Caki2 (cell line): ENCODE measurements at places on chromosomes 13 and 19.

- DNase-seq, result no peak
Measured at GRCh38 chr13:79455331-79455730, 25.6 kb upstream of the NDFIP2 start.

GRCh38 chr13:99380921-99381645, 73.9 kb upstream of the GPR183 start:
- no peak for DNase-seq

GRCh38 chr19:13398780-13399726, 107.2 kb downstream of the CACNA1A start:
- peak; percentile 94 for DNase-seq

GRCh38 chr13:84430015-84430414, 547.7 kb upstream of the SLITRK1 start:
- peak; percentile 10 for DNase-seq

- no peak for DNase-seq
Measured at GRCh38 chr19:390386-391206, 18.4 kb downstream of the C2CD4C start.

- DNase-seq, result no peak
Measured at GRCh38 chr19:2239771-2240770, 3.4 kb downstream of the SF3A2 start.

DNA sequence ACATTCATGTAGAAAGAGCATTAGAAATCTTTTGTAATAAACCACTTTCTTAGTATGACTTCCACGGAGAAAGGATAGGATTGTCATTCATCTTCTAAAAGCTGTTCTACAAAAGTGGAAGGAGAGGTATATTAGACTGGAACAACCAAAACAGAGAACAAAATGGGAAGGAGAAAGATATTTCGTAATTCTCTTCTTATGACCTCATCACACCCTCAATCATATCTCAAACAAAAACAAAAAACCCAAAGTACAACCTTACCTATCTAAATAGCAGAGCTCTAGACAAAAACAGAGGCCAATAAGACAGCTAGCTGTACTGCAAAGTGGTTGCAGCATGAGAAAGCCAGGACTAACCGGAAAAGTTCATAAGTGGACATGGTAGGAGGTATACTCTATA, 46.3 kb downstream of the DACH1 start:
- no peak for DNase-seq

DNA sequence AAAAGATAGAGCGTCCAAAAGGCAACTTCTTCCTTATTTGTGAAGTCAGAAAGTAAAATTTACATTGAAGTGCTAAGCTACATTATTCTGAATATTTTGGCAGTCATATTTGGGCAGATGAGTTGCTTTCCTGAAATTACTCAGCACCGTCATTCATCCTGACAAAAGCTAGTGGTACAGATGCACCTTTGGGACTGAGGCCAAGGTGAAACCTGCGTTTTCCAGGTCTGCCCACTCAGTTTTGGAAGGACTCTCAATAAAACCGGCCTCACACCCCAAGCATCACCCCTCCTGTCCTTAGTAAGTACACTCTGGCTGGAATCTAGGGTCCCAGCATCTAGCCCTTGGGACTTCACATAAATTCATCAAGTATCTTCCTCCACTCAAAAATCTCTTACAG, 187.5 kb downstream of the TM9SF2 start:
- DNase-seq, result no peak

DNA sequence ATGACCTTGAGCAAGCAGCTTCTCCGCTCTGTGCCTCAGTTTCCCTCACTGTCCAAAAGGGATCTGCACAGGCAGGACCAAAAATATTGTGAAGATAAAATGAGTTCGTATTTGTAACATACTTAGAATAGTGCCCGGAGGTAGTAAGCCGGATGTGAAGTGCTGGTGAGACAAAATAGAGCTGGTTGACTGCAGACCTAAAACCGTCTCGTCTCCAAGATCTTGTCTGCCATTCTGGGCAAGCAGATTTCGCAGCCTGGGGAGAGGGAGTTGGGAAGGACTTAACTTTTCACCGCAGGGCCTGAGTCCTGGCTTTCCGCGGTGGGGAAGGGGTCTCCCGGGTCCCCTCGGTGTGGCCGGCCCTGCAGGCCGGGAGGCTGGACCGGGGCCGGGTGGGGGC, 8.2 kb upstream of the BBC3 start:
- DNase-seq, result no peak

- no peak for DNase-seq
Measured at GRCh38 chr19:3683405-3684053, 16.7 kb downstream of the PIP5K1C start.

DNA sequence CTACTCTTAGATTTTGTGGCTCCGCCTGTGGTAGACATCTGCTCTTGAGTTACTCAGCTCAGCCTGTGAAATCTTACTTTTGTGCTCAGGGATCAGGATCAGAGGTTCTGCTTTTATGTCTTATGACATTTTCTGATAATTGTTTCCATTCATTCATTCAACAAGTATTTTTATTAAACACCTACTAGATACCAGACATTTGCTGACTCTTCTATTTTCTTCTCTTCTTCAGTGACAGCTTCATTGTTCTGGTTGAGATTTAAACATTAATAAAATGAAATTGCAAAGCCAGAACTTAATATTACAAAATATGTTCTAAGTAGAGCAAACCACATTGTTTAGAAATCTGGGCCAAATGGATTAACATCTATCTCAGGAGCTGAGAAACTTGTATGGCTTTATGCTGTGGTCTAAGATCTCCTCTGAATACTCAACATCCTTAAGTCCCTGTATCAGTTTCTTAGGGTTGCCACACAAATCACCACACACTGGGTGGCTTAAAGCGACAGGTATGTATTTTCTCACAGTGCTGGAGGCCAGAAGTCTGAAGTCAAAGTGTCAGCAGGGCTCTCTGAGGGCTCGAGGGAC, 15.8 kb upstream of the MICU2 start:
- DNase-seq, result no peak

GRCh38 chr19:22052644-22053013, 345 bp downstream of the ZNF257 start:
- no peak for DNase-seq

DNA sequence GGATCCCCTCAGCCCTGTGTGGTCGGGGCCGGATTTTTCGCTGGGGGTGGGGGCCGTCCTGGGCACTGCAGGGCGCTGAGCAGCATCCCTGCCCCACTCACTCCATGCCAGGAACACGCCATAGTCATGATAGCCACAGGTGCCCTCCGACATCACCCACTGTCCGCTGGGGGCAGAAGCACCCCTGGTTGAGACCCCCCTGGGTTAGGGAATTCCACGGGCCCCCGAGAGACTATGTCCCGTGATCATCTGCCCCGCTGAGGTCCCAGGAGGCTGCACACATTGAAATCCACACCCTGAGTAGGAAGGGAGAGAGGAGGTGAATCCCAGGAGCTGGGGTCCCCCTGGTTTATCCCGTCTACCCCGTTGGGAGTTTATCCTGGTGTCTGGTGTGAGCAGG, 16.2 kb downstream of the NCLN start:
- DNase-seq, result no peak

GRCh38 chr19:44553478-44554171, 24.1 kb upstream of the CEACAM20 start:
- DNase-seq, result peak; percentile 67

DNA sequence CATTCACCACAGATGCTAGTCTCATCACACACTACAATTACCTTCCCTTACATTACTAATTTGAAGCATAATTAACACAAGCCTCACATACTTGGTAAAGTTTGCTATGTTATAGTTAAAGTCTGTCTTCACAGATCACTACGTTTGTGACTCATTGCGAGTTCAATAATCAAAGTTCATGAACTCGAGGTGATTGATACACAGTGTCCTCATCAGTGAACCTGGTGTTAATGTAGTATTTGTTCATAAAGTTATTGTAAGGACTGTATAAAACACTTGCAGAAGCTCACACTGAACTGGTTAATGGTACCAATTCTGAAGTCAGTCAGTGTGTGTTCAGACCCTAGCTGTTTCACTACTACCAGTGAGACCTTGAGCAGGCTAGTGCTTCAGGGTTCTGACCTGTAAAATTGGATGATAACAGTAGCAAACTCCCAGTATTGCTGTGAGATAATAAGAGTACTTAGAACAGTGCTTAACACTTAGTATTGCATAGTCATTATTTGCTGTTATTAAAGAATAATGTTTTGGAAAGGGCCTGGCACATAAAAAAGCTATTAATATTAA, 313.3 kb downstream of the LIG4 start:
- DNase-seq, result no peak

GRCh38 chr13:99277629-99278028, 19.4 kb upstream of the GPR18 start:
- no peak for DNase-seq

- no peak for DNase-seq
Measured at GRCh38 chr19:56917529-56917928, 77.0 kb upstream of the PEG3 start.

GRCh38 chr19:44817725-44818465, 9.0 kb downstream of the BCAM start:
- DNase-seq, result no peak

GRCh38 chr19:14474827-14475226, 327 bp downstream of the PTGER1 start:
- DNase-seq, result no peak

- DNase-seq, result no peak
Measured at GRCh38 chr13:91086936-91087716, 260.4 kb upstream of the MIR17HG start.

DNA sequence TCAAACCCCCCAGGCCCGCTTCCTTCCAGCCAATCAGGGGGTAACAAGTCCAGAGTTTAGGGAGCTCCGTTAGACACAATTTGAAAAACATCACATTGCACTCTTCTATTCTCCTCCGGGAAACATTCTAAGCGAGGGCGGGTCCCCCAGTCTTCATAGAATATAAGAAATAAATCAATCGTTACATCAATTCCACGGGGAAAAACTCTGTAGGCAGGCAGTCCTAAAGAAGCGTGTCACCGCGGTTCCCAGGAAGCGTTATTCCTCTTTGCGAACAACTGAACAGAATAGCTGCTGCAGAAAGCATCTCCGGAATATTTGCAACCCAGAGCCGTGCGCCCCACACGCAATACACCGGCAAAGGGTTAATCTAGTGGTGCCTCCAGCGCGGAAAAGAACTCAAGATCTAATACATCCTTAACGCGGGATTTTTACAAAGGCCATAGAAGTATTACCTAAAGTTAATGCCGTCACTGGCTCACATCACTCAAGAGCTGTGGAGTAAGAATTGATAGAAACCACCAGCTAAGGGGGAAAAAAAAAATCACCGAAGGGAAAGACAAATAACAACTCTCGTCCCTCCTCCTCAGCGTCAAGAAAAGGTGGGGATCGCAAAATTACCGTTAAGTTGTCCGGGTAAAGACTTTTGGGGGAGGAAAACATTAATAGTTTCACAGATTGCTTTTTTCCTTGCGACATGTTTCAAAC, 65.1 kb downstream of the KCNRG start:
- peak; percentile 62 for DNase-seq

GRCh38 chr19:55308281-55308680, 16.9 kb downstream of the TMEM150B start:
- no peak for DNase-seq

GRCh38 chr19:45889210-45889885, 3.4 kb upstream of the IRF2BP1 start:
- no peak for DNase-seq

- no peak for DNase-seq
Measured at GRCh38 chr13:110354715-110355473, 47.8 kb downstream of the COL4A2 start.

DNA sequence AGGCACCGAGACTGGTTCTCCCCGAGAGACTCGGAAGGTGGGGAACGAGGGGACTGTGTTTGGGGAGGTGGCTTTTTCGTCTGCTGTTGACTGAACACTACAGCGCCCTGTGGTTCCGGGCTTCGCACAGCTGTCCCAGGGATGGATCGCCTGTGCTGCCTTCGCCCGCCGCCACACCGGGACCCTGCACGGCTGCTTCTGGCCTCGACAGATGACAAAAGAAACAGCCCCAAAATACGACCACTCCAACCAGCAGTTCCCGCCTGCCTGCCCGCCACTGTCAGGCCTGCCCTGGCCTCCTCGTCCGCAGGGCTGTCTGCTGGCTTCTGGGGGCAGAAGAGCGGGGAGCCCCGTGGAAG, 13.3 kb upstream of the GNA15 start:
- DNase-seq, result no peak

GRCh38 chr13:74077792-74078191, 56.4 kb downstream of the KLF12 start:
- DNase-seq, result no peak

DNA sequence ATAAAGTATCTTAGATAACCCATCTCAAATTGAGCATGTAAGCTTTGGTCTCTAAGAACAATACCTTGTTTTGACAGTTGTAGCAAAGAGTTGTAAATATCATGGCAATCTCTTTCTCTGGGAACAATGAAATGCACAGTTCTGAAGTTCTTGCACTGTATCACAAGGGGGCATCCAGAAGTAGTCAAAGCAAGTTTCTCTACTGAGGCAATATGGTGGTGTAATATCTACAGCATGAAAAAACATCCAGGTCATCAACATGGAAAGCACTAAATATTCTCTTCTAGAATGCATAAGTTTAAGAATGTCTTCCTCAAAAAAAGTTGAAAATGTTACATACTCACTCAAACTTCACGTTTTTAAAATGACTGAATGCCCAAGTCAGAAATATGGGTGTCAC, 19.6 kb downstream of the MTMR6 start:
- DNase-seq, result no peak

DNA sequence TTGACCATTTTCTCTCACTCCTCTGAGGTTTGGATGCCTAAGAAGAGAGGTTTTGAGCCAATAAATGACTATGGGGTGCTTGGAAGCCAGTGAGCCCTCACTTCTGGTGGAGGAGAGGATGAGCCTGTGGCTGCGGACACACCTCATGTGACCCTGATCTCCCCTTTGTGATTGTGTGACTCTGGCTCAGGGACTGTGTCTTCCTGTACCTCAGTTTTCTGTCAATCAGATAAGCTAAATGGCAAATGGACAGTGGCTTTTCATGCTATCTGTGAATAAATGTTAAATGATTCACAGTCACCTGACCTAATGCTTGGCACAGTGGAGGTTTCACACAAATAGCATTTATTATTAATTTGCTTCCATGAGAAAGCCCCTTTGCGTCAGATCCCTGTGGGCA, 2.7 kb downstream of the PSG8 start:
- peak; percentile 46 for DNase-seq

- no peak for DNase-seq
Measured at GRCh38 chr13:23021906-23022305, 158.9 kb upstream of the SGCG start.

DNA sequence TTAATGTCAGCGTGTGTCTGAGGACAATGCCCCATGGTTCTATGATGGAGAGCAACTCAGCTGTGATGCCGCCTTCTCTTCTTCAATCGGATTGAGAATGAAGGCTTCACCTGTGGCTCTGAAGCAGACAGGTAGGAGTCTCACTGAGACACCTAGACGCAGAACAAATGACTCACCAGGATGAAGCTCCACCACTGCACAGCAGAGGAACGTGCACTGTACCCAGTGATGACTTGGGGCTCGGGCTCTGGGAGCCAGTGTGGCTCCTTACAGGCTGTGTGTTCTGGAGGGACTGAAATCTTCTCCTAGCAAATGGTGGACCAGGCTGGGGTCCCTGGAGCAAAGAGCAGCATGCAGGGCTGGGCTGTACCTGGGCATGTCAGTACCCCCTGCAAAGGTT, 44.0 kb downstream of the CCDC70 start:
- DNase-seq, result no peak

- no peak for DNase-seq
Measured at GRCh38 chr19:12984683-12985048, 10.6 kb upstream of the NFIX start.

- DNase-seq, result peak; percentile 51
Measured at GRCh38 chr19:19403373-19403901, 2.0 kb upstream of the GATAD2A start.

- no peak for DNase-seq
Measured at GRCh38 chr13:36193151-36193855, 21.1 kb downstream of the SOHLH2 start.
